ENCODE measurements at places on chromosomes 12 and 14. TPM values are rescaled to one million over a fixed set of nuclear protein-coding genes. Genes with fewer than 3 reads are reported as not detected.

FGD6 gene
- total RNA-seq = 24.2 TPM

TSPAN8 gene
- total RNA-seq = 0.16 TPM

CCNB1IP1 gene
- total RNA-seq = 149 TPM

DCN gene
- total RNA-seq = 2.0 TPM

GSG1 gene
- total RNA-seq = not detected

KCNMB4 gene
- total RNA-seq = 23.3 TPM

SLC6A13 gene
- 0.37 TPM for total RNA-seq

C12orf60 gene
- total RNA-seq = 1.8 TPM

TDRD9 gene
- 0.17 TPM for total RNA-seq

ESYT1 gene
- total RNA-seq = 80.8 TPM

OR6C75 gene
- not detected for total RNA-seq

NTN4 gene
- total RNA-seq = 2.1 TPM

TRAF3 gene
- 11.2 TPM for total RNA-seq

KHNYN gene
- total RNA-seq = 33.2 TPM

KLRG1 gene
- 6.2 TPM for total RNA-seq

C12orf50 gene
- total RNA-seq = not detected

NFE2 gene
- total RNA-seq = 3.0 TPM

RHOJ gene
- total RNA-seq = not detected

RPL41 gene
- 4,314 TPM for total RNA-seq

AQP2 gene
- not detected for total RNA-seq

GUCY2C gene
- total RNA-seq = 3.4 TPM

MEG3 gene
- 534 TPM for total RNA-seq

JPH4 gene
- 50.1 TPM for total RNA-seq

MSRB3 gene
- 0.85 TPM for total RNA-seq

CLEC1B gene
- not detected for total RNA-seq

CAPZA3 gene
- total RNA-seq = not detected

RNF41 gene
- total RNA-seq = 57.4 TPM

Data from WTC11 (cell line).